Stimulated activated CD8-positive, alpha-beta memory T cell treated with anti-CD3 and anti-CD28 coated beads, Interleukin-4, amount 100 ng/mL, for 4 hours (primary cell): ENCODE measurements at places on chromosomes 2 and 18.

GRCh38 chr2:37653805-37654378 lies 17.6 kb downstream of the CDC42EP3 start:
- DNase-seq = no peak

DNA sequence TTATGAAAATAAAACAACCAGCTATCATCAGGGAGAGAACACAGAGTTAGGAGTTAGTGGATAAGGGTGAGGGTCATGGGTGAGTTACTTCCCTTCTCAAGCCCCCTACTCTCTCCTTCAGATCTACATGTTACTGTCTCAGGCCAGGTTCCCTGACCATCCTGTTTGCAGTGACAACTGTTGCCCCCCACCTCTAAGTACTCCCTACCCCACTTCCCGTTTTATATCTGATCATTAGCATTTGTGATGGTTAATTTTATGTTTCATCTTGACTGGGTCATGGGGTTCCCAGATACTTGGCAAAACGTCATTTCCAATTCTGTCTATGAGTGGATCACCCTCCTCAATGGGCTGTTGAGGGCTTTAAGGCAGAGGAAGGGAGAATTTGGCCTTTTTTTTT lies 32.8 kb upstream of the ATP8B1 start:
- no peak for DNase-seq

- no peak for DNase-seq
These were observed 610.5 kb upstream of the FANCL start for GRCh38 chr2:58851598-58851997.

GRCh38 chr18:29225351-29225750 lies 1048.4 kb upstream of the CDH2 start:
- DNase-seq = no peak

- DNase-seq = no peak
These were observed 74.5 kb downstream of the RTP5 start for GRCh38 chr2:241943961-241944575.

DNA sequence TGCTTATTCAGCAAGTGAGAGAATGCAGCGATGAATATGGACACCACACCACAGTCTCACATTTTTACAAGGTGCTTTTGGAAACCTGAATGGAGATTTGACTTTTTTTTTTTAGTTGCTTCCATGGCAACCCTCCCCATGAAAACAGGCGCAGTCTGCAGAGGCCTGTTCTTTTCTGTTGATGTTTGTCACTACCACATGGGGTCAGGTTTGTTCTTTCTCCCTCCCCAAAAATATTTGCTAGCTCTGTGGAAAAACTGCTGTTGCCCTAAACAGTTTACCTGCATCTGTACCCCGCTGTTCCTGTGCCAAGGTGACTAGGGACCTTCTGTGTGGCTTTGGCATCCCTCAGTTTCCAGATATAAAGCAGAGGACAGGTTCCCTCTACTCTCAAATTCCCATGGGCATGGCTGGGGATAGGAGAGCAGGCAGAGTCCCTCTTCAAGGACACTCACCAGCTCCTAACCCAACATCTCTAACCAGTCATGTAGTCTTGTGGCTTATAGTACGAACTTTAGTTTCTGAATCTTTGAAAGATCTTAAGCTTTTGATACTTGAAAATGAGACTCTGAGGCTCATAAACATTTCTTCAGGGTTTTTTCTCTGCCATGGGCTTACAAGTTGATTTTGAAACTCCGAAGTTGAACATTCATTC lies 14.7 kb upstream of the MAPRE2 start:
- DNase-seq = no peak

DNA sequence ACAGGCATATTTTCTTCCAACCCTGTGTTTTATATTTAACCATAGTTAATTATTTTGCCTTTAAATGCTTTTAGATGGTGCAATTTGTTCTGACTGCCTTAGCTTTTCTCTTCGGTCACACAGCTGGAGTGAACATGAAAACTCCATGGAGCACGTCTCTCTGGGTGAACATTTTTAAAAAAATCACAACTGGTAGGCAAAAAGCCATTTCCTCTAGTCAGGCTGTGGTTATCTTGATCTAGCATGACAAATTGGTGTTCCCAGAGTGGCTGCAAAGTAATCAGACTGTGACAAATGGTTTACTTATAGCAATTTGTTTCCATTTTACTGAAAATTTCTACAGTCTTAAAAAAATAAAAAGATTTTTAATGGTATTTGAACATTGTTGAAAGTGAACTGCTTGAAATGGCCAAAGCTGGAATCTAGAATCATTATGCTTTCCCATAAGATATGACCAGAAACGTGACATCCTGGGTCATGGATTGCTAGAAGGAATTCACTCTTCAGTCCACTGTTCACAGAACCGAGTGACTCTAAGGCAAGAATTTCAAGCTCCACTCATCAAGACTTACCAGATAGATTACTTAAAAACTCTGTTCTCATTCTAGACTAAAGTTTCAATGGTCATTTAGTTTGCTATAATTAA lies 703.6 kb downstream of the CPS1 start:
- no peak for DNase-seq

- no peak for DNase-seq
These were observed 2.4 kb upstream of the MRPL53 start for GRCh38 chr2:74474899-74475298.

GRCh38 chr2:98376301-98376910 lies 30.1 kb downstream of the CNGA3 start:
- no peak for DNase-seq

- no peak for DNase-seq
These were observed 18.7 kb downstream of the NBEAL1 start for GRCh38 chr2:203033395-203033794.

GRCh38 chr2:17803497-17803896 lies 12.8 kb upstream of the MSGN1 start:
- no peak for DNase-seq

- DNase-seq = no peak
These were observed 136.3 kb downstream of the ZEB2 start for GRCh38 chr2:144383571-144384100.

DNA sequence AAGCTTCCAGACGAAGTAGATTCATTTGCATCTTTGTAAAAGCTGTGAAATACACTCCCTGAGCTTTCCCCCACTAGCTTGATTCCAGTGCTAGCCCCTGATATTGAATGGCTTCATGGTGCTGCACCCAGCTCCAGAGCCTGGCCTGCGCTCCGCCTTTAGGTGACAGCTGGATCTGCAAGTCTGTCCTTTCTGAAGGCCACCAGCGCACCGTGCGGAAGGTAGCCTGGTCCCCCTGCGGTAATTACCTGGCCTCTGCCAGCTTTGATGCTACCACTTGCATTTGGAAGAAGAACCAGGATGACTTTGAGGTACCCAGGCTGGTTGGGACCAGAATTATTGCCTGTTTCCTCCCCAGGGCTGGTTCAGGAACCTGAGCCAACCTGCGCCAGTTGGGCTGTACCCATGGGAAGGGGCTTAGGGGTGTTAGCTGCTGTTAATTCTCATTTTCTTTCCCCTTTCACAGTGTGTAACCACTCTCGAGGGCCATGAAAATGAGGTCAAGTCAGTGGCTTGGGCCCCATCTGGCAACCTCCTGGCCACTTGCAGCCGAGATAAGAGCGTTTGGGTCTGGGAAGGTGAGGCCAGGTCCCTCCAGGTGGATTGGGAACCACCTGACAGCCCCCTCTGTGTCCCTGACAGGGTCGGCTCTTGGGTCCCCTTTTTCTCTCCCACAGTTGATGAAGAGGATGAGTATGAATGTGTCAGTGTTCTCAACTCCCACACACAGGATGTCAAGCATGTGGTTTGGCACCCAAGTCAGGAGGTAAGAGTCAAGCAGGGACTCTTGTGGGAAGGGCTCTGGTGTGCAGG lies 1.3 kb downstream of the CIAO1 start:
- peak; percentile 7 for DNase-seq

DNA sequence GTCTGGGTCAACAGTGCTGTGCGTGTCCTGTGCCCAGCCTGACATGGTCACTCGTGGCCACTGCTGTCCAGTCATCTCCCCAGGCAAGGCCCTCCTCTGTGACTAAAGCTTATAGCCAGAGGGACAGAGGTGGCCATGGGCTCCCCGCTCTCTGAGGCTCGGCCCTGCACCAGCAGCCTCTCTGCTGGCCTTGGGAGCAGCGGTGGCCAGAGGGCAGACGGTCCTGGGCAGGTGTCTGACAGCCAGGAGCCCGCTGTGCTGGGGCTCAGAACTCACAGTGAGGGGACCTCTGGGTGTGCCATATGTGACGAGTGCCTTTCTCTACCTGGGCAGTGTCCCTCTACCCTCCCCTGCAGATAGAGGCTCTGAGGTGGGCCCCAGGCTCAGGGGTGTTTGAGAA lies 98.7 kb downstream of the FAM210A start:
- DNase-seq = no peak

DNA sequence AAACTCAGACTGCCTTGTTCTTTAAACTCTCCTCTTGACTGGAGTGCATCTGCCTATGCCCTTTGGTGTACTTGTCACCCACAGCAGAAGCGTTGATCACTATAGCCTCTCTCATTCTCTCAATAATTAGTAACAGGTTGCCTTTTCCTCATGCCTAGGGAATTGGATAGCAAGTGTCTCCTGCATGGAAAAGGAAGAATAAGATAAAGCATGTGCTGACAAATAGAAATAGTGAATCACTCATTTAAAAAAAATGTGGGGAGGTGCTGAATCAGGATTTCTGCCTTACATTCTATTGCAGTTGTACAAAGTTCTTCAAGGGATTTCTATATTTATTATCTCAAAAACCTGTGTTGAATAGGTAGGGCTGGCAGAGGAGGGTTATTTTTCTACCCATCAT lies 323.0 kb downstream of the TXNL1 start:
- DNase-seq = no peak

DNA sequence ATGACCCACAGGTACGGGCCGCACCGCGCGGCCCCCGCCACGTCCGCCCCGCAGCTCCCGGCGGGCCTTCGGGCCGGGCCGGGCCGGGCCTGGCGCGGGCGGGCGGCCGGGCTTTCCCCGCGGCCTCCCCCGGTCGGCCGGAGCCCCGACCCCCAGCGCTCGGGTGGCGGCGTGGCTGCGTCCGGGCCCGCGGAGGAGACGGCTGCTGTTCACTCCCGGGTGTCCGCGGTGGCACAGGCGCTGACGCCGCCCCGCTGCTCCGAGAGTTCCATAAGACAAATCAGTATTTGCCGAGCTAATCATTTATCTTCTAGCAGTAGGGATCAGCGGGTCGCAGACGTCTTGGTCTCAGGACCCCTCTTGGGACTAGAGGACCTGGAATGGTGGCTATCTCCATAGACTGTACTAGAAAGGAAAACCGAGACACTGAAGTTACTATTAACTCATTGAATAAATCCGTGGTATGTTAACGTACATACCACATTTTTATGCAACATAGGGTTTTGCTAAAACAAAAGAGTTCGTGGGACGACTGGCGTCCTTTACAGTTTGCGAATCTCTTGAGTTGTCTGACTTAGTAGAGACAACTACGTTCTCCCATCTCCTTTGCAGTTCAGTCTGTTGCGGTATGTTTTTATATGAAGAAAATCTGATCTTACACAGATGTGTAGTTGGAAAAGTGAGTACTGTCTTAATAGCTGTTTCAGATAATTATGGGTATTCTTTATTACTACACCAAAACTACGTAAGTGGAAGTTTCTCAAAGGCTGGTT lies 500 bp downstream of the LIMS1 start:
- no peak for DNase-seq

DNA sequence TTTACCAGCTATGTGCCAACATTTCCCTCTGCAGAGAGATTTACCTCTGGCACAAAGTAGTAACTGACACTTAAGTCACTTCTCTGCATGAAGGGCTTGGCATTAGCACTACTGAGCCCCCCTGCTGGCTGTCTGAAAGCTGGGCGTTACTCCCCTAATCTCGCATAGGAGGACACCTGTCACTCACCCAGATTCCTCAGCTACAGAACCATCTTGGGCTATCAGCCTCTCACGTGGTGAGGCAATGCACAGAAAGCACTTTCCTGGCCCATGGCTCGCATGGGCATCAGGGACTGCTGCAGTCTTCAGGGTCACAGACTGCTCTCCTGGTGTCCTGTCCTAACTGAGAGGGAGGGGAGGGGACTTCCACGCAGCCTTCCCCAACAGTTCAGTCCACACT lies 12.0 kb downstream of the SERPINE2 start:
- DNase-seq = no peak

GRCh38 chr18:5152343-5153020 lies 44.6 kb downstream of the AKAIN1 start:
- no peak for DNase-seq

- DNase-seq = no peak
These were observed 48.9 kb upstream of the ALPP start for GRCh38 chr2:232329716-232330067.

DNA sequence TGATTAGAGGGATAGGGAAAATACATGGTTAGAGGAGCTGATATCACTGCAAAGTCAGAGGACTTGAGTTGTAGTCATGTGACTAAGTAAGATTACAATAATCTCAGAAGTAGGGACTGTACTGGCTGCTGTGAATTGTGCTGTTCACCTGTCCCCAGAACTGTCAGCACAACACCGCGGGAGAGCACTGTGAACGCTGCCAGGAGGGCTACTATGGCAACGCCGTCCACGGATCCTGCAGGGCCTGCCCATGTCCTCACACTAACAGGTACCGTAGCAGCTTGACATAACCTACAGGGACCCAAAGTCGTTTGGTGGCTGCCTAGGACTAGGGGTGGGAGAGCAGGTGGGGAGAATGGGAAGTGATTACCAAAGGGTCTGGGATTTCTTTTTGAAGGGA lies 132.8 kb upstream of the TTC39C start:
- DNase-seq = no peak

DNA sequence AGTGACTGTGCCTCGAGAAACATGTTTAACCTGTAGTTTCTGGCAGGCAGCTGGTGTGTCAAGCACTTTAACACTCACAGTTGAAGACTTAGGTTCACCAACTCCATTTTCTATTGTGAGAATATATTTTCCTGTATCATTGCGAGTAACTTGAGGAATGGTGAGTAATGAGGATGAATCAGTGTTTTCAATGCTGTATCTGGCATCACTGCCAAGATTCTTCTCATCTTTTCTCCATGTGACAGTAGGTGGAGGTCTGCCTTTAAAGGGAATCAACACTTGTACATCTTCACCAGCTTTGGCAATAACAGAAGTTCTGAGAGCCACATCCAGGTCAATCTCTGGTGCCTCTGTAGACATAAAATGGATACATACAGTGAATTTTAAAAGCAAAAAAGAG lies 72.8 kb downstream of the PLEKHA3 start:
- no peak for DNase-seq

- no peak for DNase-seq
These were observed at the start of gene HOXD9 for GRCh38 chr2:176122683-176123410. Gene HOXD9 (plus strand): TSS chr2:176122719. CDS start chr2:176122769, 50 bp downstream.

DNA sequence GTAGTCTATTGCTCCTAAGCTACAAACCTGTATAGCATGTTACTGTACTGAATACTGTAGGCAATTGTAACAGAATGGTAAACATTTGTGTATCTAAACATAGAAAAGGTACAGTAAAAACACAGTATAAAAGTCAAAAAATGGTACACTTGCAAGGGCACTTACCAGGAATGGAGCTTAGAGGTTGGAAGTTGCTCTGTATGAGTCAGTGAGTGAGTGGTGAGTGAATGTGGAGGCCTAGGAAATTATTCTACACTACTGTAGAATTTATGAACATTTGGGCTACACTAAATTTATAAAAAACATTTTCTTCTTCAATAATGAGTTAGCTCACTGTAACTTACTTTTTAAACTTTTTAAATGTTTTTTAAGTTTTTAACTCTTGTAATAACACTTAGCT lies 19.0 kb downstream of the NABP1 start:
- no peak for DNase-seq

GRCh38 chr2:143816916-143817315 lies 687.7 kb downstream of the ARHGAP15 start:
- no peak for DNase-seq
